ENCODE measurements at places on chromosomes 11 and 22.

GRCh38 chr22:30348809-30349208, 7.9 kb downstream of the SF3A1 start:
- DNase-seq: no peak

GRCh38 chr11:64252003-64252872, 908 bp downstream of the PLCB3 start:
- no peak for DNase-seq

DNA sequence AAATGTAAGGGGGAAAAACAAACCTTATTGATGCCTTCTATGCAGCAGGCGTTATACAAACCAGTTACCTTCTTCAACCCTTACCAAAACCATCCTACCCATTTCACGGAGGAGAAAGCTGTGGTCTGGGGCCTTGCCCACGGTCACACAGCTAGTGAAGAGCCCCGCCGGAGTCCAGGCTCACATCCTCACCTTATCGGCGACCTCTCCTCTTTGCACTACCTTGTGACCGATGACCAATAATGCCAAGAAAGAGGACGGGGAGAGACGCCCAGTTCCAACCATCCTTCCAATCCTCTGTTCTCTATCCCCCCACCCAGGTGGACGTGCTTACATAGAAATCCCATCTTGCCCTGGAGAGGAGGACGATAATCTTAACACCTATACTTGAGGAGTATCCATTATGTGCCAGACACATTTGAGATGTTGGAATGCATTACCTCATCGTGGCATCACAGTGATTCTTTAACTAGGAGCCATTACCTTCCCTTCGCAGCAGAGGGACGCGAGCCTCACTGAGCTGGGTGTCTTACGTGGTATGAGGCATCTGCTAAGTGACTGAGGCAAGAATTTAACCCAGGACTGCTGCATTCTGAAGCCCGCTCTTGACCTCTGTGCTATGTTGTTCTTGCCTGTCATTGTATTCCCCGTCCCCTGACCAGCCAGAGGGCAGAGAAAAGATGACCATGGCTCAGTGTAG, 253.7 kb upstream of the B3GAT1 start:
- DNase-seq: no peak

DNA sequence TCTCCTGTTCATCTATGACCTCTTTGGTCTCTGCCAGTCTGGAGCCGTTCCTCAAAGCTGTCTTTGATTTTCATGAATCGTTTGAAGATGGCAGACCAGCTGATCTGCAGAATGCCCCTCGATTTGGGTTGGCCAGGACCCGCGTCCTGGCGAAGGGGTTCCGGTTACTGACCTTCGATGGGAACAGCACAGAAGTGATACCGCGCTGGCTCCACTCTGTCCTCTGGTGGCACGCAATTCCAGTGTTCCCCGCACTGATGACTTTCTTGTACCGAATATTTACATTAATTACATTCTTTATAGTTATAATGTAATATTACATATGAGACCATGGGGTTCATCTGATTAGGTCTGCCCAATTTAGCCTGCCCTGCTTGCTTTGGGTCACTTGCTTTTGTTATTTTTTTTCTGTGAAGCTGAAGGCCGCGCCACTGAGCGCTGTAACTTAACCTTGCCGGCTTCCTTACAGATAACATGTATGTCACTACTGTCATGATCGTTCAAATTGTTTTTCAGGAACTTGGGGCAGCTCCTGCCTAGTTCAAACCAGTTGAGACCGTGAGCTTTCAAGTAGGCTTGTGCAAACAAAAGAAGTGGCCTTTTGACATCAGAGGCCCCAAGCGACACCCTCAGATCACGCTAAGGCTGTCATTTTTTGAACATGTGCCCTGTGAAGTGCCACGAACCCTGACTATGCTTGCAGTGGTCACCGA, 4.1 kb upstream of the USP18 start:
- DNase-seq: no peak

- DNase-seq: no peak
These were observed 24.4 kb upstream of the OR56B4 start for GRCh38 chr11:6083129-6083528.

GRCh38 chr11:107842412-107843100, 16.0 kb downstream of the SLC35F2 start:
- DNase-seq: no peak

GRCh38 chr11:83039566-83039965, 32.1 kb downstream of the RAB30 start:
- no peak for DNase-seq

GRCh38 chr11:6096417-6096816, 11.1 kb upstream of the OR56B4 start:
- no peak for DNase-seq

DNA sequence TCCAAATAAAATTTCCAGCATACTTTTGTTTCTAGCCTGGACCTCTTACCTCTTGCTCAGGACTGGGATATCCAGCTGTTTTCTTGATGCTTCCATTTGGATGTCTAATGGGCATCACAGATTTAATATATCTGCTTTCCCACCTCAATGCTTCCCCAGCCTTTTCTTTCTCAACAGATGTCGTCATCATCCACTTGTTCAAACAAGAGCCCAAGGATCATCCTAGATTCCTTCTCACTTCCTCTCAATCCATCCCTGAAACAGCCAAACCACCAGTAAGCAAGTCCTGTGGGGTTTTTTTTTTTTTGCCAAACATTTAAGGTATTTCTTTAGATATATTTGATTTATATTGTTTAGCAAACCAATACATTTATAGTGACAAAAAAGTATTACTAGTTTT, 12.5 kb downstream of the THY1 start:
- no peak for DNase-seq

DNA sequence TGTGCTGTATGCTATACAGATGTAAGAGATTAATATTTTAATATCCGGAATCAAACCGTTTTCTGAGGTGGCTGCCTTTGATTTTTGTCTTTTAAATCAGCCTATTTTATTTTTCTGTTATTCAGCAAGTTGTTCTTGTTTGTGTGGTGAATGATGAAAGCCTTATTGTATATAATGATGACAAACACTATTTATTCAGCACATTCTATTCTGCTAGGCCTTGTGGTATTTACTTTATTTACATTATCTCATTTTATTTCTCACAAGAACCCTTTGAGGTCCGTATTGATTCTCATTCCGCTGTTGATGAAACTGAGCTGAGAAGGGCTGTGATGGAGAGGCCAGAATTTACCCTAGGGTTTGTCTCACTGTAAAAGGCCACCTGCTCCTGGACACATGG, 40.5 kb downstream of the KREMEN1 start:
- no peak for DNase-seq

GRCh38 chr11:9219115-9219514, 46.0 kb downstream of the DENND5A start:
- DNase-seq: no peak

DNA sequence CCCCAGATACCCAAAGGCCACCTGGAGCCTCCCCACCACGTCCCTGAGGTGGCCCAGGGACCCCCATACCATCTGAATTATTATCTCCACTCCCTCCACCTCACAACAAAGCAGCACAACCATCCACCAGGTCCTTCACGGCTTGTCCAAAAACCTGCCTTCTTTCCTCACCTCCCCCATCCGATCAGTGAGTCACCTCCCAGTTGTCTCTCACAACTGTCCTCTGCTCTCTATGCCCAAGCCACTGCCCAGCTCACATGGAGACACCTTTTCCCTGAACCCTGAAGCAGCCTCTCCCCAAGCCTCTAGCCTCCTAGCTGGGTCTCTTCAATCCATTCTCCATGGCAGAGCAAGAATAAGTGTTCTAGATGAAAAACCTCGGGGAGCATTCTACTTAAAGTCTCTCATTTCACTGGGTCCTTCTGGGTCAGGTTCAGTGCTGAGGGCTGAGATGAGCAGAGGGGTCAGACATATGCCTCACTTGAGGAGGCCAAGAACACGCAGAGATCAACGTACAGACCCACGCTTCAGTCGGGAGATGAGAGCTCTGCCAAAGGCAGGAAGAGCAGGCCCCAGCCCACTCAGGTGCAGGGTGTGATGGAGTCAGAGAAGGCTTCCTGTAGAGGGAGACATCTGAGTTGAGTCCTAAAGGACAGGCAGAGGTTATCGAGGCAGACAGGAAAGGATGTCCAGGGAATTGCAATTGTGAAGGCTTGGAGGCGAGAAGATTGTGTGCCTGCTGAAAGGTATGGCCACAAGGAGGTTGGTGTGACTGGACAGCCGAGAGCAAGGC, 74.7 kb downstream of the PDE2A start:
- DNase-seq: no peak

DNA sequence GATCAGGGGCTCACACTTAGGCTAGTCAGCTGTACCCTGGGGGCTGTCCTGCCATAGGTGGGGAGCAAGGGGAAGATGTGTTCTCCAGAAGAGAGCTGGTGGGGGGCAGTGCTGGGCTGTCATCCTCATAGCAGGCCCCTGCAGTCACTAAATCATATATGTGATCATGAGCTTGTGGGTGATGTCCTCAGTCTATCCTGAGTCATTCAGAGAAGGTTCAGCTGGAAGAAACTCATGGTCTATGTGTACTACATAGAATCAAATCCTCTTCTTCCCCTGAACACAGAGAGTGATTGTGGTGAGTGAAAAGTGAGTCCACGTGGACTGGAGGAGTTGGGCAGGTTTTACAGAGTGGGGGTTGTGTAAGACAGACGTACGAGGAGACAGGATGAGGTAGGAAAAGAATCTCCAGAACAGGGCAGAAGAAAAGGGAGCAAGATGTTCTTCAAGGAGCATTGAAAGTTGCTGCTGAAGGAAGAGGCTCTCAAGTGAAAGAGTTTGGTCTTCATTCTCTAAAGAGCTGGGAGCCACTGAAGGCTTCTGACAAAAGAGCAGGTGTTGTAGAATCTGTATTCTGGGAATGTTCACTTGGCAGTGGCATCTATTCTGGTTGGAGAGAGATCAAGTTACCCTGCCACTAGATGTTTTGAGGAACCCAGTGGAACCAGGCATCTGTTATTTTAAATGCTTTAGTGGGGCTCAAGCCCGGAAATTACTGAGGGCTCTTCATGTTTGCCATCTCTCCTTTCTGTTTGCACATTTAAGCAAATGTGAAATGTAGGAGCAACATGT, 68.9 kb downstream of the C22orf31 start:
- no peak for DNase-seq

DNA sequence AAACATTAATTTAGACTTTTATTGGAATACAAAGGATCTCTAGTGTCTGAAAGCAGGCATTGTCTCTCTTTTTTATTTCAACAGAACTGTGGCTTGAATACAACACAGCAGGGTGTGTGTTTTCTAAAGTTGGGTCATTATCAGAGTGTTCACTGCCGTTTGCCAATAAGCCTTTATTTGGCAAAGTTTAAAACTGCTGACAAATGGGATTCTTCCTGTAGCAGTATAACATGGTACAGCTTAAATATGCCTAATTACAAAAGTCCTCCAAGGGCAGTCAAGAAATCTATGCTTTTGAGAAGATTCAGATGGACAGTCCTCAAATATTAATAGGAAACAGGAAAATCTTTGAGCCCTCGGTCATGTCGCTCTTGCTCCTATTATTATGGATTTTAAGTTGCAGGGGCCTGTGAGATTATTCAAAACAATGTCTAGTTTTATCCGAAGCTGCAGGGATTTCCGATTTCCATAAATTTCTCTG, 199.9 kb downstream of the MAML2 start:
- DNase-seq: no peak

All from SIG-M5 (cell line).